Motor neuron (in vitro differentiated cells): ENCODE measurements at places on chromosomes 3 and 15.

DNA sequence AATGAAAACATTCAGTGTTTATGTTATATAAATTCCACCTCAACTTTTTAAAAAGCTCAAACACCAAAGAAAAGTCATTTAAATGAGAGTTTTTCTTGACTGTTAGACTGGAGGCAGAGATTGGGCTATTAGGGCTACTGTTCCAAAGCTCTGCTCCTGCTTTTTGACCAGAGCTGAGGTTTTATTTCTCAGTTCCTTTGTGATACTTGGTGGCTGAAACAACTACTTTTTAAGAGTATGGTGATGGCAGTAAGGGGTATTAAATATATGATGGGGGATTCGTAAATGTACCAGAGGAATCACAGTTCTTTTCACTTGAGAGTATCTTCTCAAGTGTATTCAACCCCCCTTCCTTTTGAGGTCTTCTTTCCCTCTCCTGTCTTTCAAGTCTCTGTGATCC, 186.1 kb upstream of the CGNL1 start:
- no peak for ATAC-seq

GRCh38 chr3:20905210-20905805, 719.3 kb upstream of the SGO1 start:
- ATAC-seq: no peak

DNA sequence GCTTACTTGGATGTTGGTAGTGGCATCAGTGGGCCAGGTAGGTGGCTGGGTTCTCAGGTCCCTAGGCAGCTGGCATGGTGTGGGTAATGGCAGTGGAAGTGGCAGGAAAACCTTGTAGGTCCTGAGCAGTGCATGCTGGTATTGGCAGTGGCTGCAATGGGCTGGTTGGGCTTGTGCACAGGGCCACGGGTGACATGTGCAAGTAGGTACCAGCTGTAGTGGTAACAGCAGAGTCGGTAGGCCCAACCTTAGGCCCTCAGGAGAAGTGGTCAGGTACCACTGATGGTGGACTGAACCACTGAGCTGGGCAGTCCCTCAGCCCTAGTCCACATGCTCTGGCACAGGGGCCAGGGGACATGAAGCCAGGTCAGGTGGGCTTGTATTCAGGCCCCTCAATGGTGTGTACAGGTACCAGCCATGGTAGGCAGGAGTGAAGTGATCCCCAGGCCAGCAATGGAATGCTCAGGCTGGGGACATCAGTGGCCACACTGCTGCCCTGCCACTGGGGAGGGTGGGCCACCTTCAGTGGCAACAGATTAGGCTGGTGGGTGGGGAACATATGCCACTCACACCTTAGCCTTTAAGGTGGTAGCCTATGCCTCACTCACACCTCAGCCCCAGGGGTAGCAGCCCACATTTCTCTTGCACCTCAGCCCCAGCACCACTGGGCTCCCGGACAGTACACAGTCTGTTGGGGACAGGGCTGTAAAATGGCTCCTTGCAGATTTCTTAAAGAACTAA, 118.1 kb downstream of the LRRK1 start:
- ATAC-seq: no peak

- ATAC-seq: no peak
Observed at GRCh38 chr15:101167753-101168462, 83.9 kb downstream of the CHSY1 start.

GRCh38 chr3:94303897-94304296, 241.0 kb downstream of the NSUN3 start:
- no peak for ATAC-seq
